ENCODE measurements at places on chromosomes 3 and 15.

DNA sequence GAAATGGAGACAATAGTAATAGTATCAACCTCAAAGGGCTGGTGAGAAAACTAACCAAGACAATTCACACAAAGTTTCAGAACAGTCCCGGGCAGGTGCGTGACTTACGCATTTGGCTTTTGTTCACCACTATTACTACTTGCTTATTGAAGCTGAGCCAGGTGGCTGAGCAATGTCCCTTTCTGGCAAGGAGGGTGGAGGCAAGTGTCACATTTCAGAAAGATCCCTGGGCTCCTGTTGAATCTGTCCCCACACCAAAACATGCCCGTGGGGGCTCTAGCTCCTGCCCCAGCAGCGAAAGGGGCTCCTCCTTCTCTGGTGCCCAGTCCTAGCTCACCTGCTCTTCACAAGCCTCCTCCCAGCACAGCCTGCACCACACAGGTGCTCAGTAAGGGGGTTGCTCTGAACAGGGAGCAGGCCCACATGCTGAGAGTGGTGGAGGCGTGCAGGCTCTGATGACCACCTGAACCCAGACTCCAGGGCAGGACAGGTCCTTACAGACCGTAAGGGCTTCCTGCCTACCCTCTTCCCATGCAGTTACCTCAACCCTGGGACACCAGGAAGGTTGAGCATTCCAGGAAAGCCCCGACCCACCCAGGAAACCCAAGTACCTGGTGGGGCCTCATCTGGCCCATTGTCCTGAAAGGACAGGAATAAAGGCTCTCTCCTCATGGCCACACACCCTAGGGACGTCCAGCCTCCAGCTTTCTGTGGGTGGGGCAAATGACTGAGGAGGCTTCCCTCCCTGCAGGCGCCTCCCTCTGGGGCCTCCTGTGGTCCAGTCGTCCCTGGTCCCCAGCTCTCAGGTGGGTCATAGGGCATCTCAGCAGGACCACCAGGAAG, 32.6 kb downstream of the SEMA7A start:
- DNase-seq, result no peak

- no peak for DNase-seq
Measured at GRCh38 chr3:194381460-194381875, 11.9 kb upstream of the LRRC15 start.

- no peak for DNase-seq
Measured at GRCh38 chr3:108780235-108780634, 23.0 kb upstream of the RETNLB start.

DNA sequence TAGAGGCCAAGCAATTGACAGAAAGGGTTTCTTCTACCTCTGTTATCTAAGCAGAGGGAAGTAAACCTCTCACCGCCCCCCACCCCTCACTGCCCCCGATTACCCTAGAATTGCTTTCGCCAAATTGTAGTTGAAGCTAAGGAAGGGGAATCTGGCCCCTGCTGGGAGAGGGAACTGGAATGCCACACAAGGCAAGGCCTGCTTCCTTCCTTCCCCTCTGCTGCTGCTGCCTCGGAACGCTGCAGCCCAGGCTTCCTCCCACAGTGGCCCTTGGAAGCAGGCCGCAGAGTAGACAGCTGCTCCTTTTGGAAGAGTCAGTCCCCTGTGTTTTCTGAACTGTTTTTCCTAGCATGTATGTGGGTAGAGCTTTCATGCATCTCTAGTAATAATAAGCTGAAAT, 21.6 kb downstream of the RLBP1 start:
- peak; percentile 6 for DNase-seq

- no peak for DNase-seq
Measured at GRCh38 chr15:101540480-101541239, 51.2 kb upstream of the PCSK6 start.

Measured in endothelial cell of umbilical vein (primary cell).